Vagina (tissue), 2 donors: ENCODE measurements at places on chromosomes 7 and 10. TPM values are rescaled to one million over a fixed set of nuclear protein-coding genes. Genes with fewer than 3 reads are reported as not detected.

- DNase-seq: no peak
These were observed 616.3 kb upstream of the IGFBP3 start for GRCh38 chr7:46537191-46537905.

GRM8 gene
- not detected for total RNA-seq

DNA sequence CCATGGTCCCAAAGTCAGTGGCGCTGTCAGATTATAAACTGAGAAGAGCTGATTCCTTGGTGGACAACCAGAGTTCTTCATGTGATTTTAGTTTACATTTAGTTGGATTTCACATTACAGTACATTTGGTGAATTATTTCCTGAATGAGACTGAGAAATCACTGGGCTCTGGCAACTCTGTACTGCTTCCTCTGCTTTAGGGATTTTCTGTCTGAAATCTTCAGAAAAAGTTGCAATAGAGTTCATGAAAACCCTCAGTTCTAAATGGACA is 242.6 kb downstream of the BICC1 start:
- DNase-seq: no peak

- DNase-seq: no peak
These were observed 17.1 kb downstream of the YKT6 start for GRCh38 chr7:44217852-44218402.

DNA sequence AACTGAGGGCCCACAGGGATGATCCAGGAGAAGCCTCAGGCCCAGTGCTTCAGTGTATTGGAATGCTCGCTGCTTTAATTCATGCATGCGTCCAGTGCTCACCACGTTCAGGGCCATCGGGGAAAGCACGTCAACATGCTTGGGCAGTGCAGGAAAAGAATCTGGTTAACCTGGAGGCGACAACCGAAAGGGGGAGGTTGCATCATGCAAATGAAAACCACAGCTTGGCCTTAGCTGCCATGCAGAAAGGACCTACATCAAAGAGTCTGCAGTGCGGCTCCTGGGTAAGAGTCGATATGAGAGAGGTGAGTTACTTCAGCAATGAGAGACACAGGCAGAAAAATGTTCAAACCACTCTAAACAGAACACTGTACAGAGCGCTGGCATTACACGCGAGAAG is 440.1 kb downstream of the KCNMA1 start:
- DNase-seq: no peak

DNA sequence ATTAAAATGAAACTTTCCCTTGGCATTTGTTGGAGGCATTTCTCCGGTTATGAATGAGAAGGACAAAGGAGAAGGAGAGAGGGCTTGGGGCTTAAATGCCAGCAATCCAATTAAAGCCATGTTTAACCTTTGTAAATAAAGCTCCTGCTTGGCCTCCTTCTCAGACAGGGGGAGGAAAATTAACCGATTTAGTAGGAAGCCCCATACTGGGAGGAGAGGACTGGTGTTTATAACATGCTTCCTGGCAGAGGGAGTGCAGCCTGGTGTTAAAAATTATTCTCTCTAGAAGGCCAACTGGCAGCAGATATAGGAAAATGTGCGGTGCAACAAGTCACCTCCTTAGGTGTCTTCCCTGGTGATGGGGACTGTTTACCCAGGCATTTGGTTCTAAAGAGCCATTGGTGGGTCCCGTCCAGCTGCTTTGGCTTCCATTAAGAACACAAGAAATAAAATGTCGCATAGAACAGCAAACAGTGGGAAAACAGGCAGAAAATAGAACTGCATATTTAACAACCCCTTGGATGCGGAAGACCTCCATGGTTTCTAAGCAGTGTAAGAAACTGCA is 846.5 kb downstream of the TYW1 start:
- DNase-seq: no peak

BHLHA15 gene
- total RNA-seq: not detected

GRCh38 chr7:24882989-24883621 is 96.9 kb downstream of the OSBPL3 start:
- no peak for DNase-seq

PDK4 gene
- total RNA-seq: 399 TPM

DNA sequence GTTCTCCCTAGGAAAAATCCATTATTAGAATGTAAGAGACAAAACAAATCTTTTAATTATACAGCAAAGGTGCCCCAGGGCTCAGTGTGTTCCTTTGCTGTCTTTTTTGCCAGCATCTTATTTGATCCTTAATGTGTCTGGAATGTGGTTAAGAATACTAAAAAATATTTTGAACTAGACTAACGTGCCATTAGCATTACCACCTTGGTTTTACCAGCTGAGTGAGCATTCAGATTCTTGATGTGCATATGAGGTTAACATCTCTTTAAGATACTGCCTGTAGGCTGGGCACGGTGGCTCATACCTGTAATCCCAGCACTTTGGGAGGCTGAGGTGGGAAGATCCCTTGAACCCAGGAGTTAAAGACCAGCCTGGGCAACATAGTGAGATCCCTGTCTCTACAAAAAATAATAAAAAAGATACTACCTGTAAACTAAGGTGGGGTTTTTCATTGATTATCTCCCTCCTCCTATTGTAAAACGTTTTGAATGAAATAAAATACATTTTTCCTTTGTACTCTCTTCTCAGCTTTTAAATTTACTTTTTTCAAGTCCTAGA is 96.6 kb downstream of the CCNY start:
- no peak for DNase-seq

DNA sequence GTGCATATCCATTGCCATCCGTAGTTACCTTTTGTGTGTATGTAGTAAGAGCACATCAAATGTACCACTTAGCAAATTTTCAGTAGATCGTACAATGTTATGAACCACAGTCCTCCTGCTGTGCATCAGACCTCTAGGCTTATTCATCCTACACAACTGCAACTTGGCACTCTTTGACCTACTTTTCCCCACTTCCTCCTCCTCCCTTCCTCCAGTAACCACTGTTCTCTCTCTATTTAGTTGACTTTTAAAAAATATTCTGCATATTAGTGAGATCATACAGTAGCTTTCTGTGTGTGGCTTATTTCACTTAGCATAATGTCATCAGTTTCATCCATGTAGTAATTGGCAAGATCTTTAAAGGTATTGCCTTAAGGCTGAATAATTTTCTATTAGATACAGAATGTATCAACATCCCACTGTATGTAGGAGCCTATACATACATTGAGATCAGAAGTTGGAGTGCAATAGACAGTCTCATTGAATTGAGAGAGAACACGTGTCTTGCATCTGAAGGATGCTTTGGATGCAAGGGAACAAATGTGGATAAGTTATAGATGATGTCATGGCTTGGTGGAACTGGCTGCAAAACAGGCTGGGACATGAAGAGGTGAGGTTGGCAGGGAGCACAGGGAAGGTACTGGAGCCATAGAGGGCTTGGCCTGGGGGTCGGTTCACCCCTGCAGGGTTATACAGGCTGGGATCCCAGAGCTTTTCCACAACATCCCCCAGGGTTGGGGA is 83.0 kb upstream of the FAM180A start:
- DNase-seq: no peak

GPR15LG gene
- 98.0 TPM for total RNA-seq

DNA sequence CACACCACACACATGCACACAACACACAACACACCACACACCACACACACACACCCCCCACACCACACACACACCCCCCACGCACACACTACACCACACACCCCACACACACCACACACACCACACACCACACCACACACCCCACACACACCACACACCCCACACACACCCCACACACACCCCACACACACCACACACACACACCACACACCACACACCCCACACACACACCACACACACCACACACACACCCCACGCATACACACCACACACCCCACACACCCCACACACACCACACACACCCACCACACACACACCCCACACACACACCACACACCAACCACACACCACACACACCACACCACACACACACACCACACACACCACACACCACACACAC is 16.4 kb downstream of the UCN3 start:
- no peak for DNase-seq

ACSM6 gene
- not detected for total RNA-seq

GRCh38 chr10:52215745-52216361 is 98.2 kb upstream of the DKK1 start:
- no peak for DNase-seq

DNA sequence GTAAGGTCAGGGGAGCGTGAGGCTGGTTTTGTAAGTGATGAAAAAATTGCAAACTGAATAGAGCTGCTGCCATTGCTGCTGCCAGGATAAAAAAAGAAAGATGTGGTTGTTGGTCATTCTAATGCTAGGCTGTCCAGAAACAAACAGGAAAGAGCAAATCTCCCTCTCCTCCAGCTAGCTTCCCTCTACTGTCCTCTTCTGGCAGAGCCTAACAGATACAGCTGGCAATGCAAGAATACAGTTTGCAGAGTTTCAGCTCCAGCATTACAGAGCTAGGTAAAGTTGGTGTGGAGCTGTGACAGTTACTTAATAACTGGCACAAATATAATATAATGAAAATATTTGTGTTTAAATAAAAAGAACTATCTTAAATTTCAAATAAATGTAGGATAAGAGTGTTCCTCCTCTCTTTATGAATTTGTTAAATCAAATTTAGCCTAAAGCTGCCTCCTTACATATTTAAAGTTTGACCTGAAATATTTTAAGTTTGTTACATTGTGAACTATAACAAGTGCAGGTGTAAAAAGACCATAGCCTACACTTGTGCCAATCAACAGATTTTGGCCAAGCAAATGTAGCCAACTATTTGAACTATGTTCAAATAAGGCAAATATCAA is 407.7 kb downstream of the SH2D4B start:
- no peak for DNase-seq

- no peak for DNase-seq
These were observed 157.8 kb upstream of the PCDH15 start for GRCh38 chr10:54958844-54959243.

CLRN3 gene
- not detected for total RNA-seq

GRCh38 chr7:130970696-130971095 is 236.7 kb upstream of the KLF14 start:
- DNase-seq: no peak

- no peak for DNase-seq
These were observed 248.1 kb upstream of the LRRN3 start for GRCh38 chr7:110842796-110843195.

GARIN1A gene
- total RNA-seq: 1.5 TPM

GRCh38 chr10:80324086-80324485 is 32.5 kb downstream of the DYDC1 start:
- DNase-seq: no peak

FAM13C gene
- 12.8 TPM for total RNA-seq

- no peak for DNase-seq
These were observed 52.3 kb downstream of the HECTD2 start for GRCh38 chr10:91462423-91462822.

MTURN gene
- 44.2 TPM for total RNA-seq

DNA sequence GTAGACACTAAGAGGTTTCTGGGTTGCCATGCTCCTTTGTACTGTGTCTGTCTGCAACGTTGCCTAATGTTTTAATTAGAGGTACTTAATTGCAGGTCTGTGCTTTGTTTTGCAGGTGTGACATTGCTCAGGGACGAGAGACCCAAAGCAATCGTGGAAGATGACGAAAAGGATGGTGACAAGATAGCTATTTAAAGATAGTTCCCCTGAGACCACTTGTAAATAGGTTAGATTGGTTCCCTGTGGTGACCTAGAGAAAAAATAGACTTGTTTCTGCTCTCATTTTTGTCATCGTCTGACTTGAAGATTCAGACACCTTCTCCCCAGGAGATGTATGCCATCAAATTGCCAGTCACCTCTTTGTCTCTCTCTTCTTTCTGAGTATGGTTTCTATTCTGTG is 20.1 kb downstream of the PPP1R17 start:
- no peak for DNase-seq

CTAGE4 gene
- total RNA-seq: 6.6 TPM

- no peak for DNase-seq
These were observed 60.4 kb upstream of the FAM20C start for GRCh38 chr7:131781-132482.

AMPH gene
- 13.3 TPM for total RNA-seq

DNA sequence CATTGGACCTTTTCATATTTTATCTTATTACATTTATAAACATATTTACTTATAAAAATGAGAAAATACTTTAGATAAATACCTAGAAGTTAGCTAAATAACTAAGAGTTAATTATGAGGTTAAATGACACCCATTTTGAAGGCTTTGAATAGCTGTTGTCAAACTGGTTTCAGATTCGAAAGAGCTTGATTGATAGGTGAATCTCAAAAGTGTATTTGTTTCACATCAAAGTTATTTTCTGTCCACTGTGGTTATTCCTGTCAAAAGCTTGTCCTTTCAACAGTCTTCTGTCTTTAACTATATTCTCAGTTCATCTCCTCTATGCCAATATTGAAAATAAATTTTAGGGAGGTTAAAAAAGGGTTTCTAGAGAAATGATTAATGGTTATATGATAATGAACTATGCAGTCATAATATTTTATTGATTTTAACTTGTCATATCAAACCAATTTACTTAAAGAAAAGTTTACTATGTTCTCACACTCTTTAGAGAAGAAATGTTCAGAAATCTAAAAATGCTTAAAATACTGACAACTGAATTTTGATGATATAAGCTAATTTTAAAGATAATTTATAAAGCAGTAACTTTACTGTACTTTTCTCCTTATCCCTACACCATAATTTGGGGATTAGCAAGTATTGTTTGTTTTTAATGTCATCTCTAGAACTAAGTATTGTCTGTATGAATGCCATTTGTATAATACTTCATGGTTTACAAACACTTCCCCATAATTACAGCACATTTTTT is 72.0 kb upstream of the FOXP2 start:
- DNase-seq: no peak

RAMP3 gene
- 50.1 TPM for total RNA-seq

ST8SIA6 gene
- 1.2 TPM for total RNA-seq

GRCh38 chr7:135193615-135194081 is 17.7 kb downstream of the WDR91 start:
- peak; percentile 40 for DNase-seq

AZGP1 gene
- total RNA-seq: 2.7 TPM

DNA sequence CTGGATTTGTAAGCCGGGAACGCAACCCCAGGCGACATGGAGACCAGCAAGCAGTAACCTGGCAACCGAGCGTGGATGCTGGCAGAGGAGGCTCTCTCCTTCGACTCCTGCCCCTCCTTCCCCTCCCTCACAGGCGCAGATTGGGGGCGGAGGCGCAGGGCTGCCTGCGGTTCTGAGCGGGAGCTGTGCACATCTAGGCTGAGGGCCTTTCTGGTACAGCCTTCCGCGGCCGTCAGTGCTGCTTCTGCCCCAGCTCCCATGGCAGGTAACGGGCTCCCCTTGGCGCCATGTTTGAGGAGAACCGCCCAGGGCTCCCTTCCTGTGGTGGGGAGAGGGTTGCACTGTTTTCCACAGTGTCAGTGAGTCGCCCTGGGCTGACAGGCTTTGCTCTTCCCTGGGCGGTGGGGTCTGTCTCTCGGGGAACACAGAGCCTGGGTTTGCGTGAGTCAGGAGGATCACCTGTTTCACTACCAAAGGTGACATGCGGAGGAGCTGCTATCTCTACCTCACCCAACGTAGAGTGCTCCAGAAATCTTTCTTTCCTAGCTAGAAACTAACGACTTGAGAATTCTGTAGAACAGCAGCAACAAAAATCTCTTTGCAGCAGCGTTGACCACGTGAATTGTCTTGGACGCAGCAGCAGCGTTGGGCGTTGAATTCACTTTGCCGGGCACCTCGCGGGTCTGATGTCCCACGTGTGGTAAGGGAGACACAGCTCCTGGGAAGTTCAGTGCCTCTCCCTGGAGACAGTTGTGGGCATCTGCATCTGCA is 154.8 kb upstream of the COBL start:
- DNase-seq: no peak

- no peak for DNase-seq
These were observed 98.6 kb downstream of the GRK5 start for GRCh38 chr10:119305860-119306513.
